Daoy (cell line): ENCODE measurements at places on chromosomes 2 and 18. TPM values are rescaled to one million over a fixed set of nuclear protein-coding genes. Genes with fewer than 3 reads are reported as not detected.
A peak's percentile ranks its signal among the peaks of the same experiment; 100 is the strongest.

TEX44 gene
- not detected in 2 replicates for total RNA-seq

DCDC2C gene
- not detected in 2 replicates for total RNA-seq

RPIA gene
- total RNA-seq, result 3.2 and 7.6 TPM in 2 replicates

GRCh38 chr18:39841482-39842365 is 2113.3 kb upstream of the PIK3C3 start:
- DNase-seq, result no peak

GRCh38 chr18:35605686-35606417 is 24.3 kb downstream of the GALNT1 start:
- DNase-seq, result peak; percentile 35

DNA sequence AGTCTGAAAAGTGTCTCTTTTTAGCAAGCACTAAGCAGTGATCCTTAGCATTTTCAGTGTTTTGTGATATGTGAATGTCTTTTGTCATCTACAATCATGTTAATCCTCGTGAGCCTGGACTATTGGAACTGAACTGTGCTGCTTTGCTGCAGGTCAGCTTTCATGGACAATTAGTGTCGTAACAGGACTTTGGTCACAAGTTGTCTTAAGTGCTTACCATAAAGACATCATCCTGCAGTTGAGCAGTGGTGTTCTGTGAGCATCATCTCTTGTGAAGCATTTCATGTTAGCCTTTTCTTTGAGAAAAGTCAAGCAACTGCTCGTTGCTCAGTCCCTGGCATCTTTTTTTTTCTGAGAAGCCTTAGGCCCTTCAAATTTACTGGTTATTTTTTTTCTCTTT is 135.9 kb downstream of the ZNF407 start:
- no peak for DNase-seq

GRCh38 chr2:160920791-160921303 is 239.4 kb upstream of the TANK start:
- DNase-seq, result peak; percentile 61
